Germinal center (tissue), 1 donor: ENCODE measurements at places on chromosomes 4 and X.

DNA sequence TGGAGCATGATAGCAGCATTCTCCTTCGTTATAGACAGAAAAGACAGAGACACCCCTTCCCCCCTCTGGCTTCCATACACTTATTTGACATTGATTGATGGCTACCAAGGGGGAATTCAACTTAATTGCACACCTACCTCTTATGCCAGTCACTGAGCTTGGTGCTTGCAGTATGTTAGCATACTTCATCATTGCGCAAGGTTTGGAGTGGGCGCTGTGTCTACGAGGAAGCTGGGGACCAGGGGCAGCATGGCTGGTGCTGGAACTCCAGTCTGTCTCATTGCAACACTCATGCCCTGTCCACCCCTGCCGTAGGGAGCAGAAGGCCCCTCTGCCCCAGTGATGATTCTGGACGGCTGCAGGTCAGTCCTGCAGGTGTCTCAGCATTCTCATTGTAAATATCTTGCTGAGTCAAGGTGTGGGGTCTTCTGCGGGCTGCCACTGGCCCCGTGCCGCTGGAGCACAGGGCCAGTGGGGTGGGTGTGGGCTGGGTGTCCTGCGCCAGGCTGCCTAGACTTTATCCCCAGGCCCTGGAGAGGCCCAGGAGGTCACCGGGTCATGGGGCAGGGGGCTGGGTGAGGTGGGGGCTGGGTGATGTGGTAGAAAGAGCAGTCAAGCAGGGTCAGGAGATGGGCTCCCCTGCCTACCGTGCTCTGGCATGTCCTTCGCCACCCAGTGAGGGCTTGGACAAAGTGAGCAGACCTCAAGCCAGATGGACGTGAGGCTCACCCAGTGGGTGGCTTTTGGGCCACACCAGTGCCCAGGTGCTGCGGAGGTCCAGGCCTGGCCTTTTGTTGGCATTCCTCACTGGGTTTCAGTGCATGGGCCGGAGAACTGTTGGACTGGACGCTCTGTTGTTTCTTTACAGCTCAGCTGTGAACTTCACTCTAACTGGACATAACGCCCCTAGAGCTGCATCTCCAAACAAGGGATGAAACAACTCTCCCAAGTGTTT is 85.5 kb downstream of the PSAPL1 start:
- DNase-seq: no peak

- no peak for DNase-seq
Observed at GRCh38 chr4:74235135-74235534, 73.1 kb upstream of the EPGN start.

DNA sequence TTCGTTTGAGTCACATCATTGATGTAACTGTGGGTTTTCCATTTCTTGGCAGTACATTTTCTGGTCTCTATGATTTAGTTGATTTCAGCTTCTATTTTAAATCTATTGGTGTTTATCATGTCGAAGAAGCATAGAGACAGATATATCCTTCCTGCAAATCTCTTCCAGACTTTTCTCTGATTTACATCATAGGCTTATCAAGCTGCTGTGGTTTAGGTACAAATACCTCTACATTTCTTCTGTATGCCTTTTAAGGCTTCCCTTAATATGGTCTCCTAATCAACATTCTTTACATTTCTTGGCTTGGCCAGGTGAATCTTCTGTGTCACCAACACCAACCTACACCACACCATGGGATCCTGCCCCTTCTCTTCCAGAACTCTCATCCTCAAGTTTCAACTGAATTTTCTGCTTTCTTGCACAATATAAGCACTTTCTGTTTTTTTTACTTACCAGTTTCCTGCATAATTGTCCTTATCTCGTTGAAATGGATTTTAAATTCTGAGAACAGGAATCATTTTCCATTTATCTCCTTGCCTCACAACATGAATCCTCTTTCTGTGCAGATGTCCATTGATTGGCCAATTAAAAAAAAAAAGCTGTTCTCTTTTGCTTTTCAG is 626.9 kb downstream of the ANKRD50 start:
- no peak for DNase-seq

DNA sequence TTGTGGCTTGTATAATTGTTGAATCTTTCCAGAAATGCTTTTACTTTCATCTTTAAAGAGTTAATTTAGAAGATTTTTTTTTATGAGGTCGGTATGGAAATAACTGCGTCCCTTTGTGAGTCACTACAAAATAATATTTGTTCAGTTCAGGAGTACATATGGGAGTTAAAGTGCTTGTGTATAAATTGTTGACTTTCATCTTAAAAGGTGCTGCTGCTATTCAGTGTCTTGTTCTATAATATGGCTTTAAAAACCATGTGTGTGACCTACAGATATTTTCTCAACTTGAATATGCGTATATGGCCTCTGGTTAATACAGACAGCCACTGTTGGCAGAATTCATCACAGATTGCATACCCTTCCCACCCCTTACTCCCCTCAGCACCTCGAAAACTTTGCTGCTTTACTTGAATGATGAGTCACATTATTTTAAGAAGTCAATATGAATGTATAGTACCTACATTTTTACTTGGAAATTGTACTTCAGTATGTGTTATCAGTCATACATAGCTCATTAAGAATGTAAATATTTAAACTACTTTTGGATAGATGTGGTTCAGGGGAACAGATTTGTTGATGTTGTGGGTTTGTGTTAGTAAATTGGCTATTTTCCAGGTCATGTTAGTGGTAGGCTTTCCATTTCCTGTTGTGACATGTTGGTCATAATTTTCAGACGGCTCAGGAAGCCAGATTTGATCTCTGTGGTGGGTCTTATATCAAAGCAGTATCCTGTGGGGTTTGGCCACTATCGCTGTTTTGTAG is 1.5 kb downstream of the CLCN3 start:
- DNase-seq: no peak

- DNase-seq: no peak
Observed at GRCh38 chr4:117691572-117692351, 342.5 kb upstream of the NDST3 start.

- peak; percentile 90 for DNase-seq
Observed at GRCh38 chr4:169010125-169011023, at the start of gene CBR4. TSS of gene CBR4 (minus strand) at chr4:169010255. CDS start at chr4:169010089, 166 bp downstream.
